ENCODE measurements at places on chromosomes 1 and 21.

GRCh38 chr1:39625462-39626273 is 13.8 kb downstream of the HEYL start:
- no peak for DNase-seq

GRCh38 chr1:79929356-79929755 is 922.8 kb upstream of the ADGRL4 start:
- DNase-seq: no peak

DNA sequence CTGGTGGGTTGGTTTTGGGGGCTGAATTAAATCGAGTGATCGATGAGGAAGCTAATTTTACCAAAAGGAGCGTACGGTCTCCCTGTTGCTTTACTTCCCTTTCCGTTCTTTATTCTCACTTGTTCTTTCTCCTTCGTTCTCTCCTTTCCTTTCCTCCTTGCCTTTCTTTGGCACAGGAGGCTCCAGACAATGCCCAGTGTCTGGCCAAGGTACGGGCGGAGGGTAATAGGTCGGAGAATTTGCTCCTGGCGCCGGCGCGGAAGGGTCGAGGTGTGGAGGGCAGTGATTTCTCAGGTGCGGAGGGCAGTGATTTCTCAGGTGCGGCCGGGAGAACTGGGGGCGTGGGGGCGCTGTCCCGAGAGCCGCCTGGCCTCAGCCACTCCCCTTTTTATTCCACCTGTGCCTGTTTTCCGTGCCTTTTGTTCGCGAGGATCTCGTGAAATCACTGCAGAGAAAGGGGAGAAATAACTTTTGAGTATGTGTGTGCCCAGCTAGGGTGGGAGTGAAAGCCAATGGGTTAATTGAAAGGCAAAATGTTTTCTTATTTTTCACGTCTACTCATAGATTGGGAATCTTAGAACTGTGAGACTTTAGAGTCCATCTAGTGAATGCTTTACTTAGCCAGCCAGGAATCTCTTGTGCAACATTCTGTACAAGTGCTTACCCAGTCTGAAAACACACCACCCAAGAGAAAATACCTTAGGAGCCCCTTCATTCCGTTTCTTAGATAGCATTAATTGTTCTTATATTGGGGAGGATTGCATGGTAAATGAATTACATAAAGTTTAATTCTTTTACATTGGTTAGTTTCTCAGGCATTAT is 1.3 kb downstream of the FNBP1L start:
- DNase-seq: no peak

GRCh38 chr1:168742994-168743650 is 14.1 kb upstream of the DPT start:
- no peak for DNase-seq

DNA sequence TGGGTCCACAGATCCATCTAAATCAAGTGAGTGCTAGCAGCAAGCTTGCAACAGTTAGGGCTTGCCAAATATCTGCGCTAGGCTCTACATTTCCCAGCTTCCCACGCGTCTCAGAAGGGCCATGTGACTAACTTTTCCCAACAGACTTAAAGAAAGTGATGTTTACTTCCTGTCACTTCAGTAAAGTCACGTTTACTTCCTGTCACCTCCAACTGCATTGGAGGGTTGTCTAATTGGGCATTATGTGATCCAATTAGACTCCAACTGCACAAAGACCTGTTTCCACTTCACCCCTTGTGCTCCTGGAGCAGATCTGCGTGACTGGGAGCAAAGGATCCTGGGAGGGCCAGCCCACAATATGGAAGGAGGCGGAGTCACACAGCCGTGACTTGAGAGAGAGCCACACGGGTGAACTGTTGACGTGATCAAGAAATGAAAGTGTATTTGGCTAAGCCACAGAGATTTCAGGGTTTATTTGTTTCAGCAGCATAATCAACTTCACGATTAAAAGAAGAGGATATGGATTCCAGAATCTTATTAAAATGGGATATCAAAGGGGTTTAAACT is 77.7 kb downstream of the CYYR1 start:
- DNase-seq: no peak

DNA sequence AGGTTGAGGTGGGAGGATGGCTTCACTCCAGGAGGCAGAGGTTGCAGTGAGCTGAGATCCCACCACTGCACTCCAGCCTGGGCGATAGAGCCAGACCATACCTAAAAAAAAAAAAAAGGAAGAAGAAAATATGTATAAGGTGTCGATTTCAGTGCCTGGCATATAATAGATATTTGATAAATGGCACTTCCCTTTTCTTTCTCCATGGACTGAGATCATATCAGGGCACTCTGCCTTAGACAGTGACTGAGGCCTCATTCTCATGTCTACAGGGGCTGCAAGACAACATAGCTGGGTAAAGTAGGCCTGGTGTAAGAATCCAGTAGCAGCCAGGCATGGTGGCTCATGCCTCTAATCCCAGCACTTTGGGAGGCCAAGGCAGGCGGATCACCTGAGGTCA is 21.2 kb downstream of the PCAT6 start:
- no peak for DNase-seq

DNA sequence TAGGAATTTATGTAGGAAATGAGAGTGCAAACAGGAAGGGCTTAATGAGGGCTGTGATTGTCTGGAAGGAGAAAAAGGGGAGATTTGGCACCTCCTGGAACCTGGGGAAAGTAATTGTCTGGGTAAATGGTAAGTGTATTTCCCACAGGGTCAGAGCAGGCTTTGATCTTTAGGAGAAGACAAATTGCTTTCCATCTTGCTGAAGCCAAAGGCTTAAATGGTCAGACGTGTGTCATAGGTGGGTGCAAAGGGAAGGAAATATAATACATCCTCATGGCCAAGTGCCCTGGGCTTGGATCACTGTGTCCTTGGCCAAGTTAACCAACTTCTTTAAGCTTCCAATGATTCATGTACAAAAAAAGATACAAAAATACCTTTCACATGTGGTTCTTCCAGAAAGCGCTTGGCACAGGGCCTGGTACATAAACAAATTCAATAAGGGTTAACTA is 1.3 kb upstream of the DUSP23 start:
- DNase-seq: no peak

DNA sequence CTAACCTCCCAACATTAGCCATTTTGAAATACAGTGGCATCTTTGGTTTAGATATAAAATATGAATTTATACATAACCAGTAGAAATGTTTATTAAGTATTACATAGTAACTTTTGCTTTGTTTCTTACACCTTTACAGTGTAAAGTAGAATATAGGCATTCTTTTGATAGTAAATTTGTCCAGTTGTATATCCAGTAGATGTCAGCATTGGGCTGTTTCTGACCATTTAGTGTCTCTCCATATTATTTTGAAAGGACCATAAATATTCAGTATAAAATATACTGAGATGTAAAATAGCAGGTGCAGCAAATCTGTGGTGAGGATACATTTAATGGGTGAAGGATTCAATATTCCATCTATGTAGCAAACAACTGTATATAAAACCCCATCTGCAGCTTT is 115.8 kb upstream of the ZRANB2 start:
- DNase-seq: no peak

GRCh38 chr1:67041841-67042503 is 12.0 kb downstream of the SLC35D1 start:
- no peak for DNase-seq

GRCh38 chr1:60797351-60797750 is 285.0 kb upstream of the NFIA start:
- no peak for DNase-seq

DNA sequence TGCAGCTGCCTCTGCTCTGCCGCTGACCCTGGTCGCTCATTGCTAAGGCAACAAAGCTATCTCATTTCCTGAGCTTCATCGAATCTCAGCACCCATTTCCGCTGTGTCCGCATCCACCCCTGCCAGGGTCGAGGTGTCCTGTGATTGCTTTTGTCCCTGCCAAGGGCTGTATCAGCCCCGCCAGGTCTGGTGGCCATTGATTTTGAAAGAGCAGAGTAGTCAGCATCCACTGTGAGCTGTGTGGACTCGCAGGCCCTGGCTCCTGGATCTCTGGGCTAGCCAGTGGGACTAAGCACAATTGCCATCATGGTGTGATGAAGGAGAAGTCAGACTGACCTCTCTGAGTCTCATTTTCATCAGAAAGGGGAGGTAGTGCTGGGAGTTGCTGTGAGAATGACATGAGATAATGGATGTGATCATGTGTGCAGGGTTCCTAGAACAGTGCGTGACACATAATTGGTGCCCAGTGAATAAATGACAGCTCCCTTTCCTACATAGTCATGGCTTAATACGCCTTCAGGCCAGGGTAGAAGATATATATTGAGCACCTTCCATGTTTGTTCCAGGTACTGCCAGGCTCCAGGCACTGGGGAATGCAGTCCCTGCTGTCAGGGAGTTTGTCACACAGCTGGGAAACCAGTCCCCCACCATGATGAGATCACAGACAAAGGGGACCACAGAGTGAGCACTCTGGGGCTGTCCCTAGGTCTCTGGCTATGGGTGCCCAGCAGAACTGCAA is 32.1 kb downstream of the NAV1 start:
- DNase-seq: no peak

DNA sequence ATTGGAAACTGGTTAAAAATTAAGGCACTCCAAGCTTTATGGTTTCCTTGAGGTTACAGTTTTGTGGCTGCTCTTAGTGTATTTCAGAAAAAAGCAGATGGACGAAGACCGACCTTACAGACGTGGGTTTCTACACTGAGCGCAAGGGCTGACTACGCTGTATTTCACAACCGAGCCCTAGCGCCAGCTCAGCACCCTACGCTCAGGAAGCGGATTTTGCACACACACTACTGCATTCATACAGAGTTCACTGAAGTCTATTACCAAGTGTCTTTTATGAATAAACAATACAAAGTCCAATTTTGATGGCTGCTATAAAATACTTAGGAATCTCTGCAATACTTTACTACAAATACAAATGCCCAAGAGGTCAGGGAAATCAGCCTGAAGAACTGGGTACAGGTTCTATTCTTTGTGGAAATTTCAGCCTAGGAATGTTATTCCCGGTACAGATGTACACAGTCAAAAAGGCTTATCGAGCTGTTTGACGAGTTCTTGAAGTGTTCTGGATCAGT is 23.8 kb downstream of the PTTG1IP start:
- DNase-seq: no peak
